ENCODE measurements at places on chromosomes 13 and 19.

GRCh38 chr13:110649551-110649950 lies 34.2 kb downstream of the NAXD start:
- DNase-seq: no peak

DNA sequence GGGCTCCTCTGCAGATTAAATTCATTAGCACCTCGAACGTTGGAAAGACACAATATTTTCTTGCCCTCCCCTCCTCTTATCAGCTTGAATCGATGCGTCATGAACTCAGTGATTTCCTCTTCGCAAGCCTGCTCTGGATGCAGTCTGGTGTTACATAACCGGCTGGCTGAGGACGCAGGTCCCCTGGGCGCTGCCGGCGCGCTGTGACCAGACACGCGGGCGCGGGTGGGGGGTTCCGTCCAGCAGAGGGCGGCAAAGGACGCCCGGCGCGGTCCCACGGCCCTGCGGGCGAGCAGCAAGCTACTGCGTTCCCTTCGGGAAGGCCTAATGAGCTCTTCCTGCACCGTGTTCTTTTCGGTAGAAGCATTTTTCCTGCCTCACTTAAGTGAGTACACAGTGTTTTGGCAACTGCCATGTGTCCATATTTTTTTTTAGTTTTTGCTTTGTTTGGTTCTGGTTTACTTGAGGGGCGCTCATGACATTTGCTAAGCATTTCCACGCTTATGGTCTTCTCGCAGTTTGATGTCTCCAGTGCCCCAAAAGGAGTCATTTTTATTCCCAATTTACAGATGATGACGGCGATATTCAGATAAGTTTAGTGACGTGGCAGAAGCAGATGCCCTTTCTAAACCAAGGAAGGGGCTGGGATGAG lies 112.2 kb upstream of the MBNL2 start:
- peak; percentile 92 for DNase-seq

DNA sequence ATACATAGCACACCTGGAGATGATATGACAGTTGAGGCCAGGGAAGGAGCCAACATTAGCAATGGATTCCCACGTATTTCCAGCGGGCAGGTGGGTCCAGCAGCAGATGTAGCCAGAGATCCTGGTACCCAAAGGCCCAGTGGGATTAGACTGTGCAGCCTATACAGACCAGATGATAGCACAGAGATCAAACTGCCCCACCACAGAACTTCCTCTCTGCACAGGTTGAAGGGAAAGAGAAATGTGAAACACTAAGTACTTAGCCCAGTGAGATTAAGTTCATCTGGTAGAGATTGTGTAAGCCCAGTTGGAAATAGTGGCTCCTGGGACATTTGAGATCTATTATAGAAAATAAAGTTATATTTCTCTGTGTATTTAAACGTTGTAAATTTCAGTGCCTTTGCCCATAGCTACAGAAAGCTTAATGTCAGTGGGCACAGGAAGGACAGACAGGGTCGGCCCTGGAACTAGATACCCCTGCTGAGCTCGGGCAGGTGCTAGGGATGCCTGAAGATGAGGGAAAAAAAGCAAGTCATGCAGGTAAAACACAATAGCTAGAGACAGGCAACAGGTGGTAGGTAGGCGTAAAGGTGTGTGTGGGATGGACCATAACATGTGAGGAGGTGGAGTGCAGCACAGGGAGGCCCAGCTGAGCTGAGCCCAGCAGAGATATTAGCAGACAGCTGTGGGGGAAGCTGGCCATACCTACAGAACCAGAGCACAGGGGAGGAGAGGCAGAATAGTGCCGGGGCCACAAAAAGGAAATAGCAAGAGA lies 27.3 kb upstream of the SPATA13 start:
- DNase-seq: no peak

DNA sequence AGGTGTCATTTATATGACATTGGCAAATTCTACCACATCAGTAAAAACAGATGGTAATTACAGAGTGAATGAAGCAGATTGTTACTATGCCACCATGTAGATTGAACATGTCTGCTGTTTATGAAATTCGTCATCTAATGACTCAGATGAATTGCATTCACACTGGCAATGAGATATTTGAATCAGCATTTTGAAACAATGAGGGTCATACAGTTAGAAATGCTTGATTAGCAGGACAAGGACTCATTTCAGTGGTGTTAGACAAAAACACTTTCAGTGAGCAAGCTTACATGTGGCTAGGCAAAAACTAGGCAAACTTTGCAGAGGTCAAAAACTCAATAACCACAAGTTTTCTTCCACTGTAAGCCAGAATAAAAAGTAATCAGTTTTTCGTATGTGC lies 1165.0 kb downstream of the SLITRK1 start:
- DNase-seq: no peak

All from lung (tissue), 17 donors.